Anterior cingulate cortex (tissue), 58 donors: ENCODE measurements at places on chromosomes 2 and 18.

DNA sequence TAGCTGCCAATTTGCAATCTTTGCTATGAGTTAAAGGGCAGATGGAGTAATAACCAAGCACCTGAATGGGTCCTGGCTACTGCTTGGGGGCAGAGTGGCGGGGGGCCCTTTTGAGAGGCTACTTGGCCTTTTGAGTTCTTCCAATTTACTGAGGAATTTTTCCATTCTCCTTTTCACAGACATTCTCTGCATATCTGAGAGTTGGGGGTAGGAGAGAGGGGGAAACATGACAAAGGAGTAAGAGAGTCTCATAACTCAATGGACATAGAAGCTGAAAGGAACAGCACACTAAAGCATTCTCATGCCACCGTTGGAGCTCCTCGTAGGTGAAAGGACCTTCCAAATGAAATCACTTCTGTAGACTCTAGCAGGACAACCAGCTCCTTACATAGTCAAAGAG, 16.1 kb downstream of the LGALSL start:
- no peak for DNase-seq

DNA sequence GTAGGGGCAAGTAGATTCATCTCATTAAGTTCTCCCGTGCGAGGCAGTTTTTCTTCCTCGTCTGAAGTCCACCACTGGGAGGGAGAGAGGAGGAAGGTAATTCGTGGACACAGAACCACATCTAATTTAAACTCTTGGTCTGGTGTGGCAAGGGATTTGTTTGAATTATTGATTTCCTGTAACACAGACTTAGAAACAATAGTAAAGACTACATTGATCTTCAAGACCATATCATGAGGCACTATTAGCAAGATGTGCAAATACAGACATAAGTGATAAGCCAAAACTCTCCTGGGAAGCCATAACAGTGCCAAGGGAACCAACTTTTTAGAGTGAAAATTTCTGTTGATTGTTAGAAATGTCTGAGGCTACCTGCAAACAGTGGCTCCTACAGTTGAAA, 158.6 kb downstream of the ALPK2 start:
- no peak for DNase-seq

DNA sequence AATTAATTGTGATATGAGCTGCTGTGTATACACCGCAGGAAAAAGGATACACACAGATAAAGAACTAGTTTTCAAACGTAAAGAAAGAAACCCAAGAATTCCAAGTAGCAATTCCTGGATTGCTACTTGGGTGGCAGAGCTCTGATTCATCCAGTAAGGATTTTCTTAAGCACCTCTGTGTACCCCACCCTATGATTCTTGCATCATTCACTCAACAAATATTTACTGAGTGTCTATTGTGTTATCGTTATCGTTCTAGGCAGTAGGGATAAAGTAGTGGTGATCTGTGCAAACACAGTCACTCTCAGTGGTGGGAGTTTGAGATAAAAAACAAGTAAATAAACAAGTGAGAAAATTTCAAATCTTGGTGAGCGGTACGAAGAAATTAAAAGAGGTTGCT, 4.9 kb upstream of the TMEM200C start:
- no peak for DNase-seq

DNA sequence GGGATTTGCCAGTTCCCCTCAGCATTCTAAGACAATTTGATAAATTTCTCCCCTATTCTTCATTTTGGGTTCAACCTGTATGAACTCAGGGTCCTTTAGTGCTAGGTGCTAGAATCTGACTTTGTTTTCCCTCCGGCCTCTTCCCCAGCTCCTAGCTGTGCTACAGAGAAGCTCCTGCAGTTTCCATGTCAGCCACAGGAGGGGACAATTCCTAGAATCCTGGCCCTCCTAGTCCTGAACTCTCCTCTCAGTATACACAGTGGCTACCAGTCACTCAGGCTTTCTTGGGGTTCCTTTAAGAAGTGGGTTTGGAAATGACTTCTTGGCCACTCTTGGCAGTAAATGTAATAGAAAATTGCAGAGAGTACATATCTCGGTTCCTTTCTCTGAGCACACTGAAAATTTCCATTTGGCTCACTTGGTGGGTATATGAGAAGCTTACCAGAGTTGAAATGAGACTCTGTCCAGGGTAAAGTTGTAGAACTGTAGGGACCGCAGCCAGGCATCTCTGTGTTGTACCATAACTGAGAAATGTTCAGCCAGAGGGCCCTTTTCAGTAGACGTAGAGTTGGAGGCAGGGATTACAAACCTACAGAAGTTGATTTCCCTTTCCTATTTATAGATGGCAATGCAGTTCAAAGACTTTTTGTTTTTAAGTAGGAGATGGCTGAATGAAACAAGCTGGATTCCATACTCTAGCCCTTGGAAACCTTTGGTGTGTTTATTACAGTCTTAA, 5.0 kb upstream of the CHST10 start:
- DNase-seq: no peak

GRCh38 chr2:129724021-129724757, 255.3 kb upstream of the RAB6C start:
- DNase-seq: no peak

DNA sequence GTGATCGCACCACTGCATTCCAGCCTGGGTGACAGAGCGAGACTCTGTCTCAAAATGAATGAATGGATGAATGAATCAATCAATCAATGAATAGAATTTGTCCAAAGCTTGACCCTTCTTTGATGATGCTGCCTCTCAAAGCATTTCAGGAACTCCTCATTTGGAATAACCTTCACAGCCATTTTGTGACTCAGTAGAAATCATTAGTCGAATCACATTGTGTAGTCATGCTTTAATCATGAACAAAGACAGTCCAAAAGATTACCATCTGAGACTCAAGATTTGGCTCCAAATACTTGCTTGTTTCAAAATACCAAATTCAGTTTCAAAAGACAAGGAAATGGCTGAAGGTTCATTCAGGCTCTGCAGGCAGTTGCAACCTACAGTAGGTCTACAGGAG, 83.1 kb downstream of the VWA3B start:
- DNase-seq: no peak

DNA sequence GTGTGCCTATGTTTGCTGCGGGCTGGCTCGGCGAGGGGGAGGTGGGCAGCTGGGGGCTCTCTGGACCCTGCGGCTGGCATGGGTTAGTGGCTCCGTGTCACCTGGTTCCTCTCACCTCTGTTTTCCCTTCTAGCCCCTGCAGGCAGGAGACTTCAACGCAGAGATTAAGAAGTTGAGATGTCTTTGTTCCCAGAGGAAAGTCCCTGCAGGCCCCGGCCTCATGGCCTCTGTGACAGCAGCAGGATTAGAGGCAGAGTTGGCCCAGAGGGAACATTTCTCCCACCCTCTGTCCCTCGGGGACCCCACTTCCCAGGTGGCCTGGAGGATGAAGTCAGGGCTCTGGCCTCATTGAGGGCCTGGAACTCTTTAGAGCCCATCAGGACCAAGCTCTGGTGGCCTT, 56.5 kb downstream of the HPCAL1 start:
- no peak for DNase-seq

DNA sequence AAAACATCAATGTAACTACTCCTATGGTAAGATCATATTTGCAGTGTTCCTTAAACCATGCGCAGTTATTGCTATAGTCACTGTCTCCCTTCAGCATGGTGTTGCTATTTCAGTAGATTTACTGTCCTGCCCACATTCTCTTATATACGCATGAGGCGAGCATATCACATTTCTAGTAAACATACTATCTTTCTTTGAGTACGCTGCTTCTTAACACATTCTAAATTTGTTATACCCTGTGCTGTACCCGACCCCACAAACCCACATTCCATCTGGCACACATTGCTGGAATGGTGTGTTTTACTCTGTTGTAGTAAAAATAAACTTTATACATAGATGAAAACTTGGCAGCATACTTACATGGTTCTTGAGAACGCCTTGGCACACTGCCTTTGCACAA, 163.3 kb downstream of the QPCT start:
- no peak for DNase-seq

DNA sequence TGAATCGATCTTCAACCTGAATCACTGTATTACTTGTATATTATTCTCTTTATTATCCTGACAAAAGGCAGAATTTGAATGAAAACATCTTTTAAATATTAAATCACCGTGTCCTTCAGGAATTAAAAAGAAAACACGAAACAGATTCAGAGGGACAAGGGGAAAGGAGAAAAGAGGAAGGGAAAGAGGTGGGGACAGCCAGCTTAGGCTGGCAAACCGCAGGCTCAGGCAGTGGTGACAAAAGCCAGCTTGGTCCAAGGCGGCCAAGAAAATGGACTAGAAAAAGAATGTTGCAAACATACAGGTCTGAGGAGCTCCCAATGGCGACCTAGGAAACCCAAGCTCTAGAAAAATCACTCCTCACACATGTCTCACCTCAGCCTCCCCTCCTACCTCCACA, 6.8 kb downstream of the B4GALT6 start:
- DNase-seq: no peak

- DNase-seq: no peak
These were observed 73.8 kb downstream of the TANC1 start for GRCh38 chr2:159042115-159042850.

- no peak for DNase-seq
These were observed 185.2 kb upstream of the LRP1B start for GRCh38 chr2:142316049-142316448.

DNA sequence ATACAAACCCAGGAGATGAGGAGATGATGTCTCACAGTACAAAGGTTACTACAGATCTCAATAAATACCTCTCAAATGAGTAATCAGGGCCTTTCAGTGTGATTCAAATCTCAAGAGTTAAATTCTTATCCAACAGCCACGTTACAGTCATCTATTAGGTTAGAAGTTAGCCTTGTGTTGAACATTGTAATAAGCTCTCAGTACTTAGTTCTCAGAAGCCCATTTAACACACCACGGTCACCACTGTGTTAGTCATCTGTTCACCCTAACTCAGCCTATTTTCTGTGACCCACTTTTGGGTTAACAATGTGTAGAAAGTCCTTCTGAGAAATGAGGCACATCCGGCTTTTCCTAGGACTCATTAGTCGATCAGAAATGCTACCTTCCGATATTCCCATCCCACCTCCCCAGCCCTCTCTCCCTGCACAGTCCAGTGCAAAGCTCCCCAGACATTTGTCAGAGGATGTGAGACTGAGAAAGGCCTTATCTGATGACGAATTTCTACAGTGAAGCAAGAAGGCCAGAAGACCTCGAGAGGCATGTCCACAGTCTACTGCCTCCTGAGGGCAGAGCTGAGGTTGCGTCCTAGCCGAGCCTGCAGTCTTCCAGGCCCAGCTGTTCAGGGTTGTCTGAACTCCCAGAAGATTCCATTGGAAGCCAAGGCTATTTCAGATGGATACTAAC, 92.6 kb downstream of the ACTR2 start:
- no peak for DNase-seq

GRCh38 chr2:235639428-235639773, 145.6 kb downstream of the AGAP1 start:
- DNase-seq: peak; percentile 64

- no peak for DNase-seq
These were observed 481.4 kb upstream of the SPRED2 start for GRCh38 chr2:65913813-65914212.

GRCh38 chr2:197183355-197183754, 127.2 kb downstream of the ANKRD44 start:
- no peak for DNase-seq

- no peak for DNase-seq
These were observed 21.0 kb upstream of the RRM2 start for GRCh38 chr2:10101491-10101890.

GRCh38 chr2:238584617-238585016, 157.9 kb downstream of the ASB1 start:
- no peak for DNase-seq

DNA sequence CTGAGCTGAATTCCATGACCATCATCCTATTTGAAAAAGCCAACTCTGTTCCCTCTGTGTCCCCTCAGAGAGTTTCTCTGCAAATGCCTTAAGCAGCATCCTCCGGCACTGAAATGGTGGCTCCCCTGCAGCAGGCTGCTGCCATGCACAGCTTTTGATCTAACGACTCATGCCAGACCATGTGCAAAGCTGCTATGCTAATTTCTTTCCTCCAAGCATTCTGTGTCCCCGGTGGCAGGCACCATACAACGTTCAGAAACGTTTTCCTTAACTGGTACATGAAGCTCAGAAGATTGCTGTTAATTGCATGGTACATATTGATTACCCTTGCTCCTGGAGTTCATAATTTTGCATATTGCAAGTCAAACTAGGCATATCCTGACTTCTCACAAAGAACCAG, 336.8 kb downstream of the RBM43 start:
- DNase-seq: no peak

- no peak for DNase-seq
These were observed 17.5 kb upstream of the RAB31 start for GRCh38 chr18:9690418-9691188.

DNA sequence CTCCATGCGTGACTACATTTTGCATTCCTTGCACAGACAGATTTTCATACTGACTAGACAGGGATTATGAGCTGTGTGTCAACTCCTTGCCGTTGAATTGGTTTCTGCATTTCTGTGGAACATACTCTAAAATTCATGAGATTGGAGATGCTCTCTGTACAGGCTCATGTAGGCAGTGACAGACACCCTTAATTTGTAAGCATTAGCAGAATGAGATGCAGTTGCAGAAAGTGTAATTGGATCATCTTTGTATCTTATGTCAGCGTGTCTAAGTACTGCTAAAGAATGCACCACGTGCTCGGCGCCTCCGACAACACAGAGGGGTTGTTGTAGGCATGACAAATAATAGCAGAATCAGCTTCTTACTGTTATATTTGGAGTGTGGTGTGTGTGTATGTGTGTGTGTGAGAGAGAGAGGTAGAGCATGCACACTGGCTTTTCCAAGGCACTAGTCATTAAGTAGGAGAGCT, 212.4 kb downstream of the CMPK2 start:
- DNase-seq: no peak

GRCh38 chr2:126059379-126059778, 596.6 kb upstream of the GYPC start:
- no peak for DNase-seq

DNA sequence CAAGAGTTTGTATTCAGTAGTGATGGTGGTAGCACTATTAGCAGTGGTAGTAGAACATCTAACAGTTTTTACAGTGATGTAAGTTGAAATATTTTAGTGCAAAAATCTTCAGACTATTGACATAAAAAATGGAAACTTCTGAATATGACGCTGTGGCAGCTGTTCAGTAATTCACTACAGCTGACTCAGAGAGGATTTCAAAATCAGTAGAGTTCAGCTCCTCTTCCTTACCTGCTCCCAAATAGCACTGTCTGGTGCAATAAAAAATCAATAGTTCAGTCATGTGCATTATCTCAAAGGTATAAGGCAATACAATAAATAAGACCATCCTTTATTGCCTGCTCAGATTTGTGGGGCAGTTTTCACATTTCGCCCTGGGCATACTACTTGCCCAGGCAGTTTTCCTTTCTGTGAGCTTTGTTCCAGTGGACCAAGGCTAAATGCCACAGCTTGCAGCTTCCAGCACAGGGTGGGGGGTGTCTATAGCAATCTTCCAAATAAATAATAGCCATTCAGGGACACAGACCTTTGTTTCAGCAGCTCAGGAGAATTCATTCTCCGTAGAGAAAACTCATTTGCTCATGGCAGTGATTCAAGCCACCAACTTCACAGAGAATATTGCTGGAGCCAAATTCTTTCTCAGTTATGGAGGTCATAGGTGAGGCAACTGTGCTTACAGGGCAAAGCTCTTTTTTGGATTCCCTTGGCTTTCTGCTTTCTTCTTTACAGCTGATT, 33.9 kb upstream of the GORASP2 start:
- no peak for DNase-seq

- no peak for DNase-seq
These were observed 16.1 kb upstream of the PDK1 start for GRCh38 chr2:172539767-172540166.

- no peak for DNase-seq
These were observed 364 bp downstream of the STAT1 start for GRCh38 chr2:191013682-191013931.
